ENCODE measurements at places on chromosomes 6 and 20.

DNA sequence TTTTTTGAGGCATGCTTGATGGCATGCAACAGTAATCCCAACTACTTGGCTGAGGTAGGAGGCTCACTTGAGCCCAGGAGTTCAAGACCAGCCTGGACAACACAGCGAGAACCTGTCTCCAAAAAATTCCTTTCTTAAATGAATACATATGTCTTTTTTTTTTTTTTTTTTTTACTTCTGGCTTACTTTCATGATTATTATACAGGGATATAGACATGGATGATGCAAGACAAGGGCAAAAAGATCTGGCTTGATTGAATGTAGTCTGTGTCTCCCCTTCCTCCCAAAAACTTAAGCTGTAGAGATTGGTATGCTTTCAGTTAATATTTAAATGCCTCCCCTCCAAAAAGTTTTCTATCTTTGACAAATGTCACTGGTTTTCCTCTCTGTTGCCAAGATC is 7.6 kb downstream of the SNX3 start:
- no peak for DNase-seq

DNA sequence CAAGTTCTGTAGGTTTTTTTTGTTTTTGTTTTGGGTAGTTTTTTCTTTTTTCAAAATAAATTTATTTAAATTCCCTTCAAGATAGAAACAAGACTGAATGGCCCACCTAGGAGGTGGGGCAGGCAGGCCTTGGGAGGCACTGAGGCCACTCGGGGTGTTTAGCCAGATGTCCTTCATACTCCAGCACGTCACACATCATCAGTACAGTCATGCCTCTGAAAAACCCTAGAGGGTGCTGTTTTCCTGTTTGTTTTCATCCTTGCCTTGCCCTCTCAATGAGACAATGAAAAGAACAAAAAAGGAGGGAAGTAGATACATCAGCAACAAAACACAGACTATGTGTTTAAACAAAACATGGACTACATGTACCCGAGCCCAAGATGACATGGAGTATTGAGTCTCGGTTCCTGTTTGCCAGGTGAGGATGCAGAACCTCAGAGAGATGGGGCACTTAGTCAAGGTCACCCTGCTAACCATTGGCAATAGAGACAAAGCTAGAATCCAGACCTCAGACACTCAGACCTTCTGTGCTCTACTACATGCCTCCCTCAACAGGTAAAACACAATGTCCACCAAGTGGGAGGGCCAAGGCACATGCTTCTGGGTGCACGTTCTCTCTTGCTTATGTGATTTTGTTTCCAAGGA is 26.8 kb upstream of the CLIC5 start:
- DNase-seq, result no peak

GRCh38 chr6:26163427-26164119 is 76.3 kb downstream of the HFE start:
- no peak for DNase-seq

- DNase-seq, result no peak
Measured at GRCh38 chr6:137736911-137737310, 130.1 kb upstream of the TNFAIP3 start.

- no peak for DNase-seq
Measured at GRCh38 chr6:41546475-41546865, 289 bp downstream of the FOXP4 start.

Data from right lobe of liver (tissue), 6 donors.